ENCODE measurements at places on chromosomes 1 and 21.

GRCh38 chr1:44646261-44647110 lies 27.8 kb downstream of the TMEM53 start:
- no peak for DNase-seq

DNA sequence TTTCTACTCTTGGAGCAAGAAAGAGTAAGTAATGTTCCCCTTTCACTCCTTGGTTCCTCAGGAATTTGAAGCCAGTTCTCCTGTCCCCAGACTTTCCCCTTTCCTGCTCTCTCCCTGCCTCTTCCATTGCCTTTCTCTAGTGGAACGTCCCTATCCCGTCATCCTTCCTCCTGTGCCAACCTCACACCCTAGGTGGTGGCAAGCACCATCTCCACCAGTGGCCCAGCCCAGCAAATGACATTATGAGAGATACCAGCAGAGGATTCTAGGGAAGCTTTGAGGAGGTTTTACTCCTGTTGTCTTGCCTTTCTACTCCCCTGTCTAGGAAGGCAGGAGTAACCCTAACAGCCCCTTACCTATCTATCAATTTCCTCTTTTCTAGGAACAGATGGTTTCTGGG lies 8.1 kb upstream of the TACSTD2 start:
- DNase-seq, result no peak

- no peak for DNase-seq
These were observed 78.4 kb downstream of the DISP1 start for GRCh38 chr1:222893255-222893654.

- no peak for DNase-seq
These were observed 113.4 kb upstream of the DNAH14 start for GRCh38 chr1:224816062-224816461.

GRCh38 chr1:63640633-63641567 lies 47.7 kb downstream of the PGM1 start:
- DNase-seq, result no peak

DNA sequence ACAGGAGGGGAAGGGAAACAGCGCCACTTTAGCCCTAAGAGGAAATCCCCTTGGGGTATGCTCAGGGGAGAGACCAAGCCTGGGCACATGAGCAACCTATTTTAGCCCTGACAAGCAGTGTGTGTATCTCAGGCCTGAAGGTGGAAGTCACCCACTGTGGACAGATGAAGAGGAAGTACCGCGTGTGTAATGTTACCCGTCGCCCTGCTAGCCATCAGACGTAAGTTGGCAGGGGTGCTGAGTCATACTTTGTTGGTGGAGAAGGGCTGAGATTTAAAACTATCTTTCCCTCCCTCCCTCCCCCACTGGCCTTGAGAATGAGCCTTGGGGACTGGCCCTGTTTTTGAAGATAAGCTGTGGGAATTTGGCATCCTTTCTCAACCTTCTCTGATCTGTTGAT lies 11.2 kb downstream of the AGO1 start:
- no peak for DNase-seq

DNA sequence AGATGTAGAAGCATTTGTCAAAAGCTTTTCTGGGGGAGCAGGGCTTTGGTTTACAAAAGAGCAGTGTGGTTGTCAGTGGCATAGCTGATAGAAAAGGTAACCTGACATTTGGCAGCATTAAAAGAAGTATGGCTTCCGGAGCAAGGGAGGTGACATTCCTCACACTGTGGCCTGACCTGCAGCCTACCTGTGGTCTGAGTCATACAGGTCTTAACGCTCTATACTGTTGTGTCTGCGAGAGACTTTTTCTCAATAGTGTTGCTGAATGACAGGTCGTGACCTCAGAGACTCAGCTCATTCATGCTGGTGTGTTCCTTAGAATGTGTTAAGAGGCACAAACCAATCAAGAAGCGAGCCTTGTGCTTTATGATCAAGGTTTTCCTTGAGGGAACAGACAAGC lies 19.3 kb downstream of the PHGDH start:
- no peak for DNase-seq

DNA sequence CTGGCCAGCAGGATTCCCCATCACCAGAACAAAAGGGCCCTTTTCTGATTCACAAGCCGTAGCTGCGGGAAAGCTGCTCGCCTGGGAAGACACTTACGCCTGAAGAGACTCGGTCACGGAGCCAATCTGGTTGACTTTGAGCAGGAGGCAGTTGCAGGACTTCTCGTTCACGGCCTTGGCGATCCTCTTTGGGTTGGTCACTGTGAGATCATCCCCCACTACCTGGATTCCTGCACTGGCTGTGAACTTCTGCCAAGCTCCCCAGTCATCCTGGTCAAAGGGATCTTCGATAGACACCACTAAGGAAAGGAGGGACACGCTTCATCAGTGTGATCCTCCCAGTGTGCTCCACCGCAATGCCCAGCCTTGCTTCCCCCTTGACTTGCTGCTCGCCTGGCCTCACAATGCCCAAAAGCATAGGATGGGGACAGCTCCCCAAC lies 14.7 kb downstream of the ENO1 start:
- no peak for DNase-seq

GRCh38 chr1:93839753-93840152 lies 39.3 kb downstream of the DNTTIP2 start:
- no peak for DNase-seq

GRCh38 chr1:90727917-90728501 lies 10.9 kb upstream of the BARHL2 start:
- no peak for DNase-seq

GRCh38 chr1:86155051-86155806 lies 1.3 kb downstream of the COL24A1 start:
- no peak for DNase-seq

- no peak for DNase-seq
These were observed 135.9 kb downstream of the SLC30A10 start for GRCh38 chr1:219792337-219793021.

- no peak for DNase-seq
These were observed 63.5 kb downstream of the TCP10L start for GRCh38 chr21:32521736-32522355.

GRCh38 chr1:240178366-240178765 lies 86.7 kb downstream of the FMN2 start:
- DNase-seq, result no peak

DNA sequence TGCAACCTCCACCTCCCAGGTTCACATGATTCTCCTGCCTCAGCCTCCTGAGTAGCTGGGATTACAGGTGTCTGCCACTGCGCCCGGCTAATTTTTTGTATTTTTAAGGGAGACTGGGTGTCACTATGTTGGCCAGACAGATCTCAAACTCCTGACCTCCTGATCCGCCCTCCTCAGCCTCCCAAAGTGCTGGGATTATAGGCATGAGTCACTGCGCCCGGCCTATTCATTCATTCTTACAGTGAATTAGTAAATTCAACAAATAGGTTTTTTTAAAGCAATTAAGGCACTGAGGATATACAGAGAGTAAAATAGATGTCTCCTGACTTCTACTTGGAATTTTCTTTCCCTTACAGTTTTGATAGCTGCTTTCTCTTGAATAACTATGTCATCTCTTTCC lies 43.5 kb downstream of the CDC42 start:
- DNase-seq, result no peak

DNA sequence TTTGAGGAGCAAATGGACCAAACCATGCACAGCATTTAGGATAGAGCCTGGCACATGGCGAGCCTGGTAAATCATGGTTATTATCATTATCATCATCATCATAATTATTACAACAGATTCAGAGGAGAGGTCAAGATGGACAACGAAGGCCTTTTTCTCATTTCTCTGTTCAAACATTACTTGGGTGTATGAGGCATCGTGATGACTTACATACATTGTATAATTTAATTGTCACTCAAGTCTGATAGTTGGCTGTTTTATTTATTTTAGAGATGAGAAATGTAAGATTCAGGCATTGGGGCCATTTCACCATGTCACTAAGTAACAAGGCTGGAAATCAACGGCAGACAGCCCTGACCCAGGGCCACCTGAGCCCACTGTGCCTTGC lies 68.1 kb downstream of the SLC35F3 start:
- DNase-seq, result no peak

DNA sequence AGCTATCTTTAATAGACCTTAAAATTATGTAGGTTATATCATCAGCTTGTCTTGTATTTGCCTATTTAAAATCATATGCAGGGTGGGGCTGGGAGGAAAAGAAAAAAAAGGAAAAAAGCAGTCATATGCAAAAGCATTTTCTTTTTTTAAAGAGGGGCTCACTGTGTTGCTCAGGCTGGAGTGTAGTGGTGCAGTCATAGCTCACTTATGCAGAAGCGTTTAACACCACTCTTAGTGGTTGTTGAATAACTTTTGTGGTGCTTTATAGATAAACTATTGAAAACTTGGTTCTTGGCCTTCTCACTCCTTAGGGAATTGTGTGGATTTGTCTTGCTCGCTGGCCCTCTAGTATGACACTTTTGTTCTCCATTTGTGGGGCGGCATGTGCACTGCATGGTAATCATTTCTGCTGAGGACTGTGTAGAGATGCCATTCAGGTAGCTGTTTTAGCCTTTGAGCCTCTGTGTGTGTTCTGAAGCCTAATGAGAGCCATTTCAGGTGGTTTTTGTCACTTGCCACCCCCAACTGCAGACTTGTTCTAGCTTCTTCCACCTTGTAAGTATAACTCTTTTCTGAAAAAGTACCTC lies 77.8 kb downstream of the KIF1B start:
- DNase-seq, result no peak

GRCh38 chr1:207861442-207862177 lies 49.3 kb downstream of the CD34 start:
- no peak for DNase-seq

- DNase-seq, result no peak
These were observed 7.0 kb downstream of the OSCP1 start for GRCh38 chr1:36443297-36443696.

Data from stimulated activated CD4-positive, alpha-beta T cell treated with anti-CD3 and anti-CD28 coated beads, TNF-alpha, amount 100 ng/mL, for 1 hour (primary cell).